ENCODE measurements at places on chromosomes 2 and 18.

DNA sequence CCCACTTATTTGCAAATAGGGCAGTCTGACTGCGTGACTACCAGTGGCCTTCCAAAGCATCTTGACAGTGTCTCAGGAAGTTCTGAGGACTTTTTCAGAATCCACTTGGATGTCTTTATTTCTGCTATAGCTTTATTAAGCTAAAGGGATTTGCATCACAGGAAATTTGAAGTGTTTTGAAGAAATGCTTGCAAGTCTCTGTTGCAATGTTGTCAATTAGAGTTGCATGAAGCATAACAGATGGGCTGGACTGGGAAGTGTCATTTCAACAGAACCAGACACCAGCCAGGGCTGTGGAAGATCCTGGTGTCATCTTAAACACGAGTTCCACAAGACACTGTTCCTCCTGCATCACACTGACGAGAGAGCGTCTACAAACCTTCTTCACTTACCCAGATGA is 224.5 kb downstream of the EN1 start:
- no peak for DNase-seq

- DNase-seq: no peak
Observed at GRCh38 chr18:48543228-48543627, 4.4 kb downstream of the CTIF start.

- DNase-seq: no peak
Observed at GRCh38 chr2:120613742-120614571, 121.7 kb upstream of the GLI2 start.

GRCh38 chr18:37783771-37784170 is 218.2 kb upstream of the CELF4 start:
- no peak for DNase-seq

DNA sequence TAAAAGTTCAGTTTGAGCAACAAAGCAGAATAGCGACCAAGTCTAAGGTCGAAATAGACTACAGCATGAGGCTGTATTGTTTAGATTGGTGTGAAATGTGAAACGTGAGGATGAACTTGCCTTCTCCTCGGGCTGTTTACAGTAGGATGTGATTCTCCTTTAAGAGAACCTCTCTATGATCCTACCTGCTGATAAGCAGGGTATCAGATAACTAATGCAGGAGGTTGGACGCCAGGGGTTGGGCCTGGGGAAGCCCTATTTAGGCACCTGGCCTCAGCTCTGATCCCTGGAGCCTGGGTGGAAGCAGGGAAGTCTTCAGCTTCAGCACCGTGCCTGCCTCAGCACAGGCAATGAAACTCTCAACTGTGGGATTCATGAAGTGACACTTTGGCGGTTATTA is 11.4 kb downstream of the CRYGD start:
- DNase-seq: no peak

DNA sequence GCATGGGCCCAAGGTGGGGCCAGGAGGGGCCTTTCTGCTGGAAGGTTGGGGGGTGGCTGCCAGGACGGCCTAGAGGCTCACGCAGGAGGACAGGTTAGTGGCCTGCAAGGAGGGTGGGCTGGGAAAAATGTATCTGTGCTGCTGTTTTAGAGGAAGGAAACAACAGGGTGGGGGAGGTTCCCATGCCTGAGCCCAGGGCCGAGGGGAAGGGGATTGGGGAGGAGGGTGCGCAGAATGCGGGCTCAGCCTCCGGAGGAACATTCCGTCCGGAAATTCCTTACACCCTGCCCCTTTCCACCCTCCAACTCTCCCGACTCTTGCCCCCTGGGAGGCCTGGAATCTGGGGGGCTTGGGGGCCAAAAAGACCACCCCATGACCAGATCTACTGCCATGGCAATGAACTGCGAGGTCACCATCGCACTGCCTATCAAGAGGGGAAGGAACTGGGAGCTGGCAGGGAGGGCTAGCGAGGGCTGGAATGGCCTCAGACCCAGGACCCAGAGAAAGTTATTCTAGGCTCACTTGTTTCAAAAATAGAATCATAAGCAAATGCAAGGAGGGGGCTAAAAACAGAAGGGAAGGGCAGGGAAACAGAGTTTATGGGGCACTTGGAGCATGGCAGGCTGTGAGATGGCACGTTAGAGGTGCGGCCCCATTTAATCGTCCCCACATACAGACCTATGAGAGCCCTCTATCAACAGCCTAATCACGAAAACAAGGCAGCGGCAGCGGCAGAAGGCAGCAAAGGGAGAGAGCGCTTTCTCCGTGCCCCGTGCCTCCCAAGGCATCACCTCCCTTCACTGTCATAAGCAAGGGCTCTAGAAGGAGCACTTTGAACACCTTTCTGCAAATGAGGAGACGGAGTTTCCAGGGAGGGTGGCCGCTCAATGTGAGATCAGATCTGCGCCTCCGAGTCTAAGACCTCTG is 90.4 kb downstream of the TNS1 start:
- DNase-seq: no peak

GRCh38 chr18:26405190-26405801 is 143.1 kb downstream of the KCTD1 start:
- DNase-seq: no peak

All from stimulated activated CD8-positive, alpha-beta memory T cell treated with anti-CD3 and anti-CD28 coated beads, Interleukin-4, amount 100 ng/mL, for 1 hour (primary cell).